ENCODE measurements at places on chromosomes 1 and 21.

DNA sequence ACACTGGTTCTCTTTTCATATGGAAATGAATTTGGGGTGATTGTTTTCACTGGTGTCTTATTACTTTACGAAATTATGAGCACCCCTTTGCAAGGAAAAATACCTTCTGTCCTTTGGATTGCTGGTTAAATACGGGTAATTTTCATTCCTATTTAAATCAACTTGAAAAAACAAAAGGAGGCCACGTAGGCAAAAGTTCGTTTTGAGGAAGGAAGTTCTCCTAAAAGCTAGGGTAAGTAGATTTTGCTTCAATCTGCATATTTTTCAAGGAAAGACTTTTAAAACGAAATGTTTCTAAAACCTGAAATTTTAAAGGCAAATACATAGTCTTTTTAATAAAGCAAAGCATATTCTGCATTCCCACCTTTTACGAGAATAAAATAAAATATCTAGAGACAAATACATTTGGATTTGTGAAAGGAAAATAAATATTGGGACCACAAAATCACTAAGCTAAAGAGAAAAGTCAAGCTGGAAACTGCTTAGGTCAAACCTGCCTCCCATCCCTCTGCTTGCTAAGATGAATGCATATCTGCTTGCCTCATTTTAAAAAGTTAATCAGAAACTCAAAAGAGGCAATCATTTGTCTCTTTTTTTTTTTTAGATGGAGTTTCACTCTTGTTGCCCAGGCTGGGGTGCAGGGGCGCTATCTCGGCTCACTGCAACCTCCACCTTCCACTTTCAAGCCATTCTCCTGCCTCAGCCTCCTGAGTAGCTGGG, 70.9 kb upstream of the ETS2 start:
- no peak for DNase-seq

DNA sequence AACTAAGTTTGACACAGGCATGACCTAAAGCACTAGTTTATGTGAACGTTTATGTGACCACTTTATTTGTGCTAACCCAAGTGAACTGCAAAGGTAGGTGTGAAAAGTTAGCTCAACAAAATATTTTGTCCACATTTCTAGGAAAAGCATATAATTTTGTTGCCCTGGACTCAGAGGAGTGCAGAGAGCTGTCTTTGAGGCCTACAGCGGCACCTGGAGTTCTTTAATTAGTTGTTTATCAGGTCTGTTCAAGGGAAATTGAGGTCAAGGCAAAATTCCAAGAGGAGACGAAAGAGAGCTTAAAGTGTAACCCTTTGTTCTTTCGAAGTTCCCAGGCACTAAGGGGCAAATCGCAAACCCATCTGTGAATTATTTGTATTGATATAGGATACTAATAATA, 1.3 kb downstream of the GIPC2 start:
- DNase-seq: no peak

DNA sequence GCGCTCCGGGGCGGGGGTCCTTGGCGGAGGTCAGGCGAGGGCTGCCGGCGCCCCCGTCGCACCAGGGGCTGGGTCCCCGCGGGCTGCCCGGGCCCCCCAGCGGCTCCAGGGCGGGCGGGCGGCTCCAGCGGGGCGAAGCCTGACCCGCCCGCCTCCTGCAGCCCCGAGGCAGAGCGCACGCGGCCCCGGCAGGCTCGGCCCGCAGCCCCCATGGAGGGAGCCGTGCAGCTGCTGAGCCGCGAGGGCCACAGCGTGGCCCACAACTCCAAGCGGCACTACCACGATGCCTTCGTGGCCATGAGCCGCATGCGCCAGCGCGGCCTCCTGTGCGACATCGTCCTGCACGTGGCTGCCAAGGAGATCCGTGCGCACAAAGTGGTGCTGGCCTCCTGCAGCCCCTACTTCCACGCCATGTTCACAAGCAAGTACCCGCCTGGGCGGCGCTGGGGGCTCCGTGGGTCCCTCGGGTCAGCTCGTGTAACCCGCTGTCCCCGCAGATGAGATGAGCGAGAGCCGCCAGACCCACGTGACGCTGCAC, 817 bp downstream of the KLHL17 start:
- peak; percentile 32 for DNase-seq

- DNase-seq: no peak
Observed at GRCh38 chr1:96361961-96362360, 359.6 kb upstream of the PTBP2 start.

DNA sequence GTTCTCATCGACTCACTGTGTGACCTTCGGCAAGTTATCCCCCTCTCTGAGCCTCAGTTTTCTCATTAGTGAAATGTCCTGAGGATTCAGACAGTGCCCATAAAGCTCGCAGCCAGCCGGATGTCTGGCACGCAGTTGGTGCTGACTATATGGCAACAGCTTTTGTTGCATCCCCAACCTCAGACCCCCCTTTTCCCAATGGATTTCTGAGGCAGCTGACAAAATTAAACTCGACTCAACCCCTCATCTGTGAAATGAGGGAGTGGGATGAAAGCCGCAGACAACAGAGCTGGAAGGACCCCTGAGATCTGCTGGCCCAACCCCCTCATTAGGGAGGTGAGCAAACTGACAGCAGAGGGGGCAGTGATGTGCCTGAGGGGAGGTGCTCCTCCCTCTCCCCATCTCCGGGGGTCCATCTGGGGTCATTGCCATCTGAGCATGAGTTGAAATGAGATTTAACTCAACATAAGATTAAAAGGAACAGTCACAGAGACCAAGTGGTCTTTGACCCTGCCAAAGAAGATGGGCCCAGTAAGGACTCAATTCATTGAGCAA, 40.4 kb downstream of the NKAIN1 start:
- peak; percentile 98 for DNase-seq

GRCh38 chr1:66778266-66778665, 22.8 kb downstream of the INSL5 start:
- DNase-seq: no peak

- no peak for DNase-seq
Observed at GRCh38 chr1:228374711-228375577, 31.7 kb downstream of the TRIM11 start.

DNA sequence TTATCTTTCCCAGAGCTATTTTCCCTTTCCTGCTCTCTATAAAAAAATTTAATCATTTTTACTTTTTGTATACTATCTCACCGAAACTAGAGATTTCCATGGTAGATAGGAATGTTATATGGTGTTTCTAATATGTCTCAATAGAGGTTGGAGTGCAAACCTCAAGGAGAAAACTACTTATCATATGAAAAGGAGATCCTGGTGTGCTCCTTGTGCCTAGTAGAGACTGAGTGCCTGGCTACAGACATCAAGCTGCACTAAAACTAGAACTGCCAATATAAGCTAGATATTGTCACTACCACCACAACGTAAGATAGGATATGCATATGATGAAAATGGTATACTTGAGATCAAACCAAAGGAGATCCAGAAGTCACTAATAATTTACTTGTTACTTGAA, 67.0 kb downstream of the RGS18 start:
- no peak for DNase-seq

GRCh38 chr1:33687000-33687399, 176.9 kb upstream of the HMGB4 start:
- no peak for DNase-seq

DNA sequence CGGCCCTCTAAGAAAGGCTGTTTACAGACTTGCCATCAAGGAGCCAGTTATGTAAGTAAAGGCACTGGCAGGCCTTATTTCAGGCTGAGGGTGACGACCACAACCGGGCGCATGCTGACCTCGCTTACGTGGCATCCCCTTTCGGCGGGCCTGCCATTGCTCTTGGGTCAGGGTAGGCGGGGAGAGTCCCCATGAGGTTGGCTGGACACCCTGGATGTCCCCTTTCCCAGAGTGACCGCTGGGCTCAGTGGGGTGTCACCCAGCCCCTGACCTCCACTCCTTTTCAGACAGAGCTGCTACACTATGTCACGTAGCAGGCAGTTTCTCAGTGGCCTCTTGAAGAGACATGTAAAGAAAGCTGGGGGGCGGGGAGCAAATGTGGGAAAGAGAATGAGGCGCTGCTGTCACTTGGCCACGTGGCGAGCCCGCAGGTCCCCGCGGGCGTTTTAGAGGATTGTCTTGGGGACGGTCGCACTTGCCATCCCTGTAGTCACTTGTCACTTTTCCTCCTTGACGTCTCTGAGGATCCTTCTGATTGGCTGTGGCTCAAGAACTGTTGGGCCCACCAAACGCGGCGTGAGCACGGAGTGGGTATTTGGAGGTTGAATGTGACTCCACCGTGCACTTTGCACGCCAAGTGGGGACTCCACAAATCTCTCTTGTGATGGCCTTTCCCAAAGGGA, 42.2 kb downstream of the SLC37A1 start:
- DNase-seq: no peak

GRCh38 chr1:3011127-3011526, 10.1 kb upstream of the ACTRT2 start:
- DNase-seq: no peak

DNA sequence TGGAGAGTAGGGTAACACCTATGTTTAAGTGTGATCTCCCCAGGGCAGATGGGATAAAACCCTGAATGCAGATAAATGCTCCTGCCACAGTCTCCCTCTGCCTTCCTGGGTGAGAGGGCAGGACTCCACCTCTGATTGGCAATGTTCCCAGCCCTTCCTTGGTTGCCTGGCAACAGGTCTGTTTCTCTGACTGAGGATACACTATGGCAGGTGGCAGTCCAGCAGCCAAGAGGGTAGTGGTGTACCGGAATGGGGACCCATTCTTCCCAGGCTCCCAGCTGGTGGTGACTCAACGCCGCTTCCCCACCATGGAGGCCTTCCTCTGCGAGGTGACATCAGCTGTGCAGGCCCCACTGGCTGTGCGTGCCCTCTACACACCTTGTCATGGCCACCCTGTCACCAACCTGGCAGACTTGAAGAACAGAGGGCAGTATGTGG, at the start of gene DCDC2B:
Gene DCDC2B, plus strand, starts transcription at position 199 of the 438 bp plus-strand sequence. Its CDS starts 5 bp downstream, at position 204.
- DNase-seq: peak; percentile 62

DNA sequence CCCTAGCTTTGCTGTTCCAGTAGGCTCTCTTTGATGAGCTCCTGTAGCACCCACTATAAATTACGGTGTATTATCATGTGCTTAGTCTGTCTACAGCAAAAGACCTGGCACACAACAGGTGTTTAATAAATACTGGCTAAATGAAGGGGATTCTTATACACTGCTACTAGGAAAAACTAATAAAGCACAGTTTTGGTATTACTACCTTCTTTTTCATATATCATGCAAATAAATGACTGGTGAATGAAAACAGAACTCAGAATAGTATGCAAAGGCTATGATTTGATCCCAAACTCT, 26.4 kb downstream of the WDR26 start:
- no peak for DNase-seq

GRCh38 chr1:77056525-77056924, 162.7 kb downstream of the PIGK start:
- DNase-seq: no peak

GRCh38 chr1:90728502-90729287, 11.6 kb upstream of the BARHL2 start:
- DNase-seq: peak; percentile 91

DNA sequence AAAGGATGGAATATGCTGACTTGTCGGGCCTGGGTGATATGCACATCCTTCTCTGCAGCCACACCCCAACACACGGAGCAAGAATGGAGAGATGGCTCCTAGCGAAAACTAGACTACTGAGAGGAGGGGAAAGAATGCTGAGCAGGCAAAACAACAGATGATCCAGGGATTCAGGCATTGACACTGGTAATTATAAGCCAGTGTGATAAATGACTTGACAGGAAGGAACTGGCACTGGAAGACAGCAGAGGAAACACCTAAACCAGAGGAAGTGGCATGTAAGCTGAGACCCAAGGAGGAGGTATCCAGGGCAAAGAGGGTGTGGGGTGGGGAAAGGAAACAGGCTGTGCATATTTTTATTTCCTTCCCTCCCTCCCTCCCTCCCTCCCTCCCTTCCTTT, 31.7 kb upstream of the KHDRBS1 start:
- peak; percentile 30 for DNase-seq

DNA sequence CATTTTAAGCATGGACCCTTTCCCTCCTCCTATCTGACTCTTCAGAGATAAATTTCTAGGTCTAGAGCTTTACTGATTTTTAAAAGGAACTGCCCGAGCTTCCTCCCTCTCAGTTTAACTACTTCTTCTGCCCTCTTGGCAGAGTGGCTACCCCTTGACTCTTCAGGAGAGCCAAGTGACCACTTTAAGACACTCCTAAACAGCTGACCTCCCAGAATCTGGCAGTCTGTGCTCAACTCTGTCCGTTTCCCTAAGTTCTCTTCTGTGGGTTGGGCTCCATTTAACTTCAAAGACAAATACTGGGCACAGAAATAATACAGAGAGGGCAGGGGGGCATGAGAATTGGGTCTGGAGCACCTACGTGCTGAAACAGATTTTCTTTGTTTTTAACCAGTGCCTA, 196.3 kb upstream of the FOXD3 start:
- DNase-seq: no peak

DNA sequence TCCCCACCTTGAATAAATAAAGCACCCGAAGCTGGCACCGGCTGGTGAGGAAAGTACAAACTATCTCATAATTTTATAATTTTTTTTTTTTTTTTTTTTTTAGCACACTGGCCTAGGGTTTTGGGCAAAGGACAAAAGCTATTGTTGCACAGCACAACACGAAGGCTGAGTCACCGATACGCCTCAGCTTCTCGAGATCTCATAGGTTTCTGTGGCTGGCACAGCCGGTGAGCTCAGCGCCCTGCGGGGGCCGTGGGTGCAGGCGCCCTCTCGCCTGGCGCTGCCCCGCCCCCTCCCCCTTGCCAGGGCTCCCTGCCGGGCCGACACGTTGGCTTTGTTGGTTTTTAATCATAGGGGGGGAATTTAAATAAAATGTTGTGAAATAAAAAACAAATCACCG, 17.2 kb downstream of the CASZ1 start:
- DNase-seq: no peak

GRCh38 chr1:110032327-110032726, 2.1 kb upstream of the STRIP1 start:
- DNase-seq: no peak

- no peak for DNase-seq
Observed at GRCh38 chr1:214615109-214615508, 12.1 kb downstream of the CENPF start.

GRCh38 chr1:205658943-205659581, 21.2 kb downstream of the SLC45A3 start:
- peak; percentile 90 for DNase-seq

GRCh38 chr1:106926803-106927582, 129.5 kb upstream of the PRMT6 start:
- DNase-seq: no peak

DNA sequence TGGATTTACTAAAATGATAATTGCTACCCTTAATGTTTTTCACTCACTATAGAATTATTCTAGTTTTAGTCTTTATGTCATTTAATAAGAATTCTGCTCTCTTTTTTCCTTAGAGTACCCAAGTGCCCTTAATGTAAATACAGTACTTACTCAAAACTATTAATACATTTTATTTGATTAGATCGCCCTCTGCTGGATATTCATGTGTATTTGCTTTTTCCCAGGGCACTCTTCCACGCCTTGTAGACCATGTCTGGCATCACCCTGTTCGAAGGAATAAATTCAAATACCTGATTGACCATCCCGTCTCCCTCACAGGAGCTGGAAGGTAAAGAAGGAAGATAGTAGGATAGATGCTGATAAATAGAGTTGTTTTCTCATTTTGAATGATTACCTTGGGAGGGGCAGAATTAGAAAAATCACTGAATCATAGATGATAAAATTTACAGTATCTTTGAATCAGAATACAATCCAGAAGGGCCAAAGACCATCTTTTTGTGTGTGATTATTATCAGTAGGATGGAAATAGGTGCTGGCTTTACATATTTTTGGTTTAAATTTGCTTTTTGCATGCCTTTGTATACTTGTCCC, 4.1 kb downstream of the AXDND1 start:
- DNase-seq: peak; percentile 88
